ENCODE measurements at places on chromosomes 5 and 9.

DNA sequence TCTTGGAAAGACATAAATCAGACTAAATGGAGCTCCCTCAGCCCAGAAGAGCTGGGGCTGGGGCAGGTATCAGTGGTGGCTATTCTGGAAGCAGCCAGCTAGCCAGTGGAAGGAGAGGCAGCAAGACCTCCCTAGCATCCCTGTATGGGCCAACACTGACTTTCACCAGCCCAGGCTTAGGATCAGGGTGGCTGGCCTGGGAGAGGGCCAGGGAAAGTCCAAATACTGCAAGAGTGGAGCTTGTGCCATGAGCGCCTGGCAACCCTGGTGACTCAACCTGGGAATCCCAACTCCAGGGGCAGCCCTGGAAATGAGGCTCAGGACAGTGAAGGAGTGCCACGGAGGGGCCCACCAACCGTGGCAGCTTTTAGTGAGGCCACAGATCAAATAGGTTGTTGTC, 7.6 kb upstream of the IRF1 start:
- DNase-seq = no peak

DNA sequence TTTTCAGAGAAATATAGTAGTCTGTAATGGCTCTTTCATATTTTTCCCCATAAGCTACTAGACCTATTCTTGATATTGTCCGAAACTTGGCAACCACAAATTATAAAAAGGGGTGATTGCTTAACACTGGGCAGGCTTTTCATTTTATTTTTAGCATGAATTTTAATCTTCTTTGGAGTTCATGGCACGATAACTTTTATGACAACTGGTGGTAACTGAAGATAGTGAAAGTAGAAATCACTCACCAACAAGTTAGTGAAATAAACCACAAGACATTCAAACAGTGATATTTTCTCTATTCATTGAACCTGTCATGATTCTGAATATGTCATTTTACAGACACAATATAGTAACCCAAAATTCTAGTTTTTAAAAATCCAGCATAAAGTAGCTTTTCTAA, 213.9 kb downstream of the PRDM9 start:
- no peak for DNase-seq

DNA sequence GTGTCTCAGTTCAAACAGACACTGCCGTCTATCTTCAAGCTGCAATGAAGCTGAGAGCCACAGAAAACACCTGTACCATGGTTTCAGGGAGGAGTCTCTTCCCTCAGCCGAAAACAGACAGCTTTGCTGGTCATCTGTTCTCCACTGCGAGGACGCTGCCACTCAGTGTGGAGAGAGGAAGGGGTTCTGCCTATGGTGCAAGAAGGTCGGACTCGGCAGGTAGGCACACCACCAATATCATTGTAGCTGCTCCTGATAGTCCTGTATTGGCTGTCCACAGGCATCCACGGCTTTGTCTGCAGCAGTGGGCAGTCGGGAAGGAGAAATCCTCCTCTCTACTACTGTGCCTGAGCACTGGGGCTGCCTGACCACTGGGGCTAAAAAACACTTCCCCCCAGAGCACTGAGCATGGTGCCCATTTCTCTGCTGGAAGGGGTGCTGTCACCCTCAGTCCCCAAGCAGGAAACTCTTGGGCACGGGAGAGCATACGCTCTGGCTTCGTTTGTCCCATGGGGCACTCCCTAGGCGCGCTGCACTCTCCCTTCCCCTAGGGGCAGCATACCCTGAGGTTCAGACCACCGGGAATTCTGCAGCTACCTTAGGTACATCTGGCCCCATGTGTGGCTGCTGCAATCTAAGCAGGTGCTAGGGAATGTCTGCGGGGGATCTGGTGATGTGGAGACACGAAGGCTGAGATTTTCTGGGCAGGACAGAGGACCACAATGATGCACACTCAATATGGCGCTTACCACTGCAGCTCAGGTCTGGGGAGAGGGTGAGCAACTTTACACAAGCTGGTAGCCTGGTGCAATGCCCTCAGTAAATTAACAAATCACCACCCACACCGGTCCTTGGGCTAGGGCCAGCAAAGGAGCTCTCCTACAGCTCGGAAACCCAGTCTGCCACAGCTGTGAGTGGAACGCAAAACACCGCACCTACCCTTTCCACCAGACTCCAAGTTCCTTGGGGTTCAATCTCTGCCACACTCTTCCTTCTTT, 880.9 kb upstream of the SEMA6A start:
- DNase-seq = no peak

- DNase-seq = no peak
Observed at GRCh38 chr5:148486456-148486855, 102.7 kb downstream of the FBXO38 start.

- DNase-seq = no peak
Observed at GRCh38 chr9:109046346-109046745, 33.0 kb upstream of the CTNNAL1 start.
